ENCODE measurements at places on chromosomes 2 and 18.

- no peak for DNase-seq
Observed at GRCh38 chr2:47023332-47023731, 107.7 kb upstream of the MCFD2 start.

GRCh38 chr2:153543635-153544071 lies 65.1 kb upstream of the RPRM start:
- no peak for DNase-seq

DNA sequence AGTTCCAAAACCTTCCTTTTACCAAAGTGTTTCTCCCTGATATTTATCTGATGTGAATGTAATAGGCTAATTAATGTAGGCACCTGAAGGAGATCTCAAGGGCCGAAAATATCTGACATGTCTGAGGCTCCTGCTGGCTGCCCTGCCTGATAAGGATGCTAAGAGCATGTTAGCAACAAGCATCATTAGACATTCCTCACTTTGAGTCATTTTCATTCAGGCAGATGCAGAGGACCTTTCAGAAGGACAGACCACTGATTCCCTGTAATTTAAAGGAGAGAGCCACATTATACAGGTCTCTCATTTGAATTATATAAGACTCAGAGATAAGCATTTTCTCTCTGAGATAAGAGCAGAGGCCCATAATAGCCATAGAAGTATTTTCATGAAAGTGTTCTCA lies 222.4 kb upstream of the NCKAP5 start:
- no peak for DNase-seq

GRCh38 chr2:37890893-37891495 lies 34.1 kb upstream of the RMDN2 start:
- DNase-seq = peak; percentile 49

- no peak for DNase-seq
Observed at GRCh38 chr18:74541703-74542555, 7.6 kb downstream of the CNDP1 start.

Data from stimulated activated CD8-positive, alpha-beta memory T cell treated with anti-CD3 and anti-CD28 coated beads, Interleukin-7, amount 100 ng/mL, for 24 hours (primary cell).